ENCODE measurements at places on chromosomes 5 and 9.

DNA sequence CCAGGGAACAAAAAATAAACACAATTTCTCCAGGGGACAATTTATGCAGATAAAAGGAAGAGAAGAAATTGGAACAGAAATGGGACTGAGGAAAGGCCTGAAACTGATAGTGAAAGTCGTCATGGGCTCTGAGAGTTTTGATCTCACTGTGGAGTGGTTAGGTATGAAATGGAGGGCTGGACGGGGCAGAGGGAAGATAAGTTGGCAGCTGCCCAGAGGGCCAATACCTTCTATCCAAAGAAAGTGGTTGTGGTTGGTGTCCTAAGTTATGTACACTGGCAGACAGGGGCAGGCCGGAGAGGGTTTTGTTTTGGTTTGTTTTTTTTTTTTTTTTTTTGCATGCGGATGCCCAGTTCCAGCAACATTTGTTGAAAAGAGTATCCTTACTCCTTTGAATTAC, 46.1 kb downstream of the ZNF618 start:
- no peak for DNase-seq

DNA sequence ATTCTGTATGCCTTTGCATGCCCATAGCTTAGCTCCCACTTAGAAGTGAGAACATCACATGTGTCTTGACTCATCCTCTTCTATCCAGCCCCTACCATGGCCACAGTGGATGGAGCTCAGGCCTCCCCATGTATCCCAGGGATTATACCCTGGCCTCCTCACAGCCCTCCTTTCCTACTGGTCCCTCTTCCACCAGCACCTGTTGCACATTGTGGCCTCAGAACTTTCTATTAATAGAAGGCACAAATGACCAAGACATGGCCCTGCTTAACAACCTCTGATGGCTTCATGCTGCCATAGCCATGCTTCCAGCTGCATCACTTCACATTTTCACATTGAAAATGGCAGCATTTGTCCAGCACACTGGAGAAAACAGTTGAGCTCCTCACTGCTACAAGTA, 315.4 kb downstream of the CDK5RAP2 start:
- DNase-seq = no peak

DNA sequence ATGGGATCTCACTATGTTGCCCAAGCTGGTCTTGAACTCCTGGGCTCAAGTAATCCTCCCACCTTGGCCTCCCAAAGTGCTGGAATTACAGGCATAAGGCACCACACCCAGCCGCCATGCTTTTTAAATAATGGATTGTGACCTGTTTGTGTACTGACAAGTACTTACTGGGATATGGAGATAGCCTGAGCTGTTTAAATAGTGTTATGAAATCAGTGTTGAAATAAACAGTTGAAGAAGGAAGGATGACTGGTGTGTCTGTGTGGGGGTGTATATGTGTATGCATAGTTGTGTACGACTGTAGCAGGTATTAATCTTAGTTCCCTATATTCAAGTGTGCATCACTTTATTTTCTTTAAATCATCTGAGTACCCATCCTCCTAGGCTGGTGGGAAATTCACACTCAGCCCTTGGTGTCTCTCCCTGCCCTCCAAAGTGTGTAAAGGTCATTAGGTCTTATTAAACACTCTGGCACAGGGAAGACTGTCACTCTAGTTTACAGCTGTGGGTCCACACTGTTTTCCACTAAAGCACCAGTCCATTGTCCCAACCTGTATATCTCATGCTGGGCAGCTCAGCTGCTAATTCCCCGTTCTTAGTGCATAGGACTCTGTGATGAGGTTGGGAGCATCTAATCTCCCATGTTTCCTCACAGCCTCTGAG, 91.0 kb downstream of the SNX18 start:
- DNase-seq = no peak

GRCh38 chr9:135983208-135984071, 22.3 kb upstream of the UBAC1 start:
- DNase-seq = no peak

GRCh38 chr5:120886351-120886860, 422.3 kb downstream of the PRR16 start:
- DNase-seq = no peak

DNA sequence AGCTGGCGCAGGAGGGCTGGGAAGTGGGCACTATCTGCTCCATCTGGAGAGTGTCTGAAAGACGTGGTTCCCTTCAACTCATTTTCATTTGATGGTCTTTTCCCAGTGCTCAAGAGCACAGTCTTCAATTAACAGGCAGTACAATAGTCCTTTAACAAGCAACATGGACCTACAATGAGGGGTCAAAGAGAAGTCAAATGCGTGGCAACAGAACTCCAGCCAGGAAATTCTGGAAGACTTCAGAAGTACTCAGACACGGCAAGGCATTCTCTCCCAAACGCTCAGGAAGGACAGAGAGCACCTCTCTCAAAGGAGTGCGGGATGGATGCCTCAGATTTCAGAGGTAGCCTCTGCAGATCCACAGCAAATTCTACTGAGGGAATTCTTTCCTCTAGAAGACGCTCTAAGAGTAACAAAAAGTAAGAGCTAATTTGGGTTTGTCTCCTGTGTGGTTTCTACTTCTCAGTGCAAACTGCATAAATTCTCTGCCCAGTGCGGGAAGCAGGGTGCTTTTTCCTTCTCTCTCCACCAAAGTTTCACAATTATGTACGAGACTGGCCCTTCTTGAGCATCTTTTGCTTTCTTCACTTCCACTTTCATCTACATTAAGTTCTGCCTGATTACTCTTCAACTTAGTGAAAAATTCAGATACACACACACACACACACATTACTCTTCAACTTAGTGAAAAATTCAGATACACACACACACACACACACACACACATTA, 56.4 kb downstream of the LHFPL2 start:
- no peak for DNase-seq

- no peak for DNase-seq
These were observed 5.8 kb upstream of the NKD2 start for GRCh38 chr5:1002836-1003235.

DNA sequence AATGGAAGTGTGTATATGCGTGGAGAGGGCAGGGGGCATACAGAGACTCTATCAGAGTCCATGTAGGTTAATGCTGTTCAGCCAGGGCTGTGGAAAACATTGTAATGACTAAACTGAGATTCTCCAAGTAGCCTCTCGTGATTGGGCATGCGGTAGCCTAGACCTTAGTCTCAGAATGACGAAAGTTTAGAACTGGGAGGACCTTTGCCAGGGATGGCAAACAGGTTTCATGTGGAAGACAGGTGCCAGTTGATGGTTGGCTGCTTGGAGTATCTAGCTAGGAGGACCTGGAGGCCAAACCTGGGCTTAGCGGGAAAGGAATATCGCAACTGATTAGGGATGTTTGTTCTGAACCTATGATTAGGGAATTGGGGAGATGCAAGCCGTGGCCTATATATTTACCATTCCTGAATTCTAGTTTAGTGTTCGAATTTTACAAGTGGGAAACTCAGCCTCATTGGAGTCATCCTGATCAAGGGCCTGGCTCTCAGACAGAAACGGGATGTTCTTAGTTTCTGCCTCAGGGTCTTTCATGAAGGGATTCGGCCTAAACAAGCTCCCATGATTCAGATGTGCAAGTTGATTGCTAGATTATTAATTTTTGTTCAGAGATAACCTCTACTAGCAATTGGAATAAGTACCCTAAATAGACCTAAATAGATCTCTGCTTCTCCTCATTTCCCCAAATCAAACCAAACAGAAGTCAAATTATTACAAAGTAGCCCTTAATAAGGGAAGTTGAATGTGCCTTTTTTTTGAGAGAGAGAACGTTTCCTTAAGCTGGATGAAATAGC, 26.8 kb upstream of the TJP2 start:
- no peak for DNase-seq

GRCh38 chr5:175878544-175879438, 7.4 kb downstream of the CPLX2 start:
- DNase-seq = no peak

GRCh38 chr9:115373000-115373709, 255.2 kb upstream of the TNC start:
- no peak for DNase-seq

GRCh38 chr5:41707853-41708603, 162.2 kb downstream of the OXCT1 start:
- DNase-seq = peak; percentile 38

DNA sequence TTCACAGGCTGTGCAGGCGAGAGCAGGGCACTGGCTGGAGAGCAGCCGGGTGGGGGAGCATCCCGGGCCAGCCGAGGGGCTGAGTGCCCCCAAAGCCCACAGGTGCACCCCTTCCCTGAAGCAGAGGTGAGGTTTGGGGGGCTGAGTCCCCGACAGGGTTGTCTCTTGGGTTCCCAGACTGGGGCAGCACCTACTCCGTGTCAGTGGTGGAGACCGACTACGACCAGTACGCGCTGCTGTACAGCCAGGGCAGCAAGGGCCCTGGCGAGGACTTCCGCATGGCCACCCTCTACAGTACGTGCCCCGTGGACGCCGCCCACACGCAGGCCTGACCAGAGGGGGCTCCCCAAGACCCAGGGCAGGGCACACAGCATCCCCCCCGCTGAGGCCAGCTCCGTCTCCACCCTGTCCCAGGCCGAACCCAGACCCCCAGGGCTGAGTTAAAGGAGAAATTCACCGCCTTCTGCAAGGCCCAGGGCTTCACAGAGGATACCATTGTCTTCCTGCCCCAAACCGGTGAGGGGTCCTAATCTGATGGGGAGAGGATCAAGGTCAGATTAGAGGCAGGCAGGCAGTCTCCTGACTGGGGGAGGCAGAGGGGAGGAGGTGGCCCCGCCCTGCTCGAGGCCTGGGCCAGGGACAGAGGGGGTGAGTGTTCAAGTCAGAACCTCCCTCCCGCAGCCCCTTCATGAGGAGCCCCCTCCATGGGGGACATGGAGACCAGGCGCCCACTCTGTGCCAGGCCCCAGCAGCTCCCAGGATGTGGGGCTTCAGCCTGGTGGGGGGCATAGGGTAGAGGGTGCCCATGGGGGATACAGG, 2.7 kb downstream of the PTGDS start:
- no peak for DNase-seq

GRCh38 chr9:81512641-81513040, 176.7 kb downstream of the TLE1 start:
- no peak for DNase-seq

DNA sequence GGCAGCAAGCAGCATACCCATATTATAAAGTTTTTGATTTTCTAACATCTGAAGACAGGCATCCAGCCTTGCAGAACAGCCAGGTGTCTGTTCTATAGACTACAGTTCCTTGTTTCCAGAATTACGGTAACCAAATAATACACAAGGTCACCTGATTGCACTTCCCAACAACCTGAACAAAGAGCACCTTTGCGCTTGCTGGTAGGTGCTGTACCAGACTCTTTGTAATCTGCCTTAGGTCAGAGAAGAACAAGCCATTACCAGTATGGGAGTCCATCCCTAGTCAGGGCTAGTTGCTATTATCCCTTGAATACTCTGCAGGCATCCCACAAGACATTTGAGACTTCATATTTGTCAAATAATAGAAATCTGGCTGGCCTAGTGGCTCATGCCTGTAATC, 256.2 kb downstream of the ARRDC3 start:
- DNase-seq = no peak

DNA sequence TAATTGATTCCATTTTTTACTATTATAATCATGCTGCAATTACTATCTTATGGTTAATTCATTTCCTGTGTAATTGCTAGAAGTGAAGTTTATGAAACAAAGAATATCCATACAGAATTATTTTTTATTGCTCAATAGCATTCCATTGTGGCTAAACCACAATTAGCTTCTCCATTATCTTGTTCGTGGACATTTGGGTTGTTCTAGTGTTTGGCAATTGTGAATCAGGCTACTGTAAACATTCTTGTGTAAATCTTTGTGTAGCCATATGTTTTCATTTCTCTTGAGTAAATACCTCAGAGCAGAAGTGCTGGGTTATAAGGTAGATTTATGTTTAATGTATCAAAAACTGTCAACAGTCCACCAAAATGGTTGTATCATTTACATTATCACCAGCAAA, 341.1 kb downstream of the MAT2B start:
- no peak for DNase-seq

DNA sequence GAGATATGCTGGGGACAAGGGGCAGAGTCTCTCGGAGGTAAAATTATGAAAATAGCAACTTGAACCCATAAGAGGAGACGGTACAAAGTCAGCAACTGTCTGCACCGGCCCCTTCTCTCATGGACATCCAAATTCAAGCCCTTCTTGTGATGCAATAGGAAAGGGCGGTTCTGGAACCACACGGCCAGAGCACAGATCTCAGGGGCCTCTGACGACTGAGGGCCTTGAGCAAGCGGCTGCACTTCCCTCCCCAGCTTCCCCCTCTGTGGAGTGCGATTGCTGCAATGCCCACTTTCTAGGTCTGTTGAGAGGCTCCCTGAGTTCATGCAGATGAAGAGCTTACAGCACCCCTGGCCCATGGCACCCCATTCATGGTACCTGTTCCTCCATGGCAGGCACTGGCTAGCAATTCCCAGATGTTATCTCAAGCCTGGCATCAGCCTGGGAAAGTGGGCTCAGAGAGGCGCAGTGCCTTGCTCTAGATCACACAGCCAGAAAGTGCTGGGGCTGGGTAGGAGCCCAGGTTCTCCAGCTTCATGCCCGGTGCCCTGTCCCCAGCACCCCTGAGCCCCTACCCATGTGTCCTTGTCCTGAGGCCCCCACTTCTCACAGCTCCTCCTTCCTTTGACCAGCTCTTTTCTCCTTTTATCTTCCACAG, 17.7 kb upstream of the CPLX2 start:
- no peak for DNase-seq
